ENCODE measurements at places on chromosomes 7 and 10. TPM values are rescaled to one million over a fixed set of nuclear protein-coding genes. Genes with fewer than 3 reads are reported as not detected.

The SHH gene
- 0.32 TPM for total RNA-seq

The IFIT2 gene
- total RNA-seq, result 1.0 TPM

The SLC35B4 gene
- total RNA-seq, result 14.7 TPM

The AKR1C4 gene
- total RNA-seq, result not detected

The PKD2L1 gene
- 0.17 TPM for total RNA-seq

The GPR85 gene
- total RNA-seq, result not detected

The AQP1 gene
- total RNA-seq, result 2.0 TPM

DNA sequence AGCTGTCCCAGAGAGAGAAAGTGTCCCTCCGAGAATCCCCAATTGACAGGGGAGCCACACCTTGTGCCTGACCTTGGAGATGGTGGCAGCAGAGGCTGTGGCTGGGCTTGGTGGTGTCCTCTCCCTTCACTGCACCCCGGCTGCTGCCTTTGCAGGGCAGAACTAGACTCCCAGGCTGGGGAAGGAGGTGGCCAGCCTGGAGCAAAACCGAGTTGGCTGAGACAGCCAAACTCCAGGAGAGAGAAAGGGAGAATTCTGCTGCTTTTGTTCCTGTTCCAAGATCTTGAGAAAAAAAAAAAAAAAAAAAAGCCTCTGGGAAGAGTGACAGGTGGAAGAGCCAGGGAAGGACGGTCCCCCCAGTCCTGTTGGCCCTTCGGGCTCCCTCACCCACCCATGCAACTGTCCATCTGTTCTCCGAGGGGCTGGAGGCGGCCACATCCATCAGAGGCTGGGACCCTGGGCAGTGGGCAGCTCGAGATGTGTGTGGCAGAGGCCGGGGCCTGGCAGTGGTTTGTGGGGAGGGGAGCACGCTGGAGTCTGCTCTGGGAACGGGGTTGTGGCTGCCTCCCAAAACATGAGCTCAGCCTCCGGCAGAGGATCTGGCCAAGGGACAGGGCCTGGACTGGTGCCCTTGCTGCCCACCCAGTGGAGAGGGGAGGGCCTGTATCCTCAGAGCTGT is 35.5 kb downstream of the CLIP2 start:
- DNase-seq, result no peak

- DNase-seq, result no peak
Measured at GRCh38 chr10:42941790-42942189, 135.1 kb upstream of the RET start.

GRCh38 chr7:117698018-117698417 is 175.2 kb downstream of the CTTNBP2 start:
- no peak for DNase-seq

GRCh38 chr7:37784015-37784414 is 64.4 kb upstream of the NME8 start:
- DNase-seq, result no peak

DNA sequence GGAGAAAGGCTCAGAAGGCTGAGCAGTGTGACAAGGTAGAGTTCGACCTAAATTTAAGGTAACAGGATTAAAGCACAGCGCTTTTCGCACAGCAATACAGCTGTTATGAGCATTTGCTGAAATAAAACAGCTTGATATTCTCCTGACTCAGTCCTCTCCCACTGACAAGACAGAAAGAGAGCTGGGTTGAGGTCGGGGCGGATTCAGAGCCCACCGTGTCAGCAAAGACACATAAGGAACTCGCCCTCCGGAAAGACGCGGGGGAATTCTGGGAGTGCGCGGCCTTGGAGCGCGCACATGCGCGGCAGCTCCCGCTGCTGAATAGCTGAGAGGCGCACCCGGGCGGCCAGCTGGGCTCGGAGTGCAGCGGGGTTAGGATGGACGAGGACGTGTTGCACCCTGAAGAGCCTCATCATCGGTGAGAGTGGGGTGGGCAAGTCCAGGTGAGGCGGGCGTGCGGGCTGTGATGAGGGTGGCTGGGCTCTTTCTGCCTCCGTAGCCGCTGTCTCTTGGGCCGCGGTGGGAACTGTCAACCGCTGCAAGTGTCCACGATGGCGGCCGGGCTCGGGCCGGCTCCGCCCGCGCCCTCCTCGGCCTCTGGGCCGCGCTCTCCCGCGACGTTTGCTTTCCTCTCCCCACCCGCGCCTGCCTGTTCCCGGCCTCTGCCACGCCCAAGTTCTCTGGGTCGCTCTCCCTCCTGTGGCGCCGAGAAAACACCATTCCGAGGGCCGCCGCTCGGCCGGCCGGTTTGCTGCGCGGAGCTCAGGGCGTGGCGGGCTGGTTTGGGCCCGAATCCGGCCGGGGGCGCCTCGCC is 120.6 kb downstream of the LYZL1 start:
- peak; percentile 43 for DNase-seq

DNA sequence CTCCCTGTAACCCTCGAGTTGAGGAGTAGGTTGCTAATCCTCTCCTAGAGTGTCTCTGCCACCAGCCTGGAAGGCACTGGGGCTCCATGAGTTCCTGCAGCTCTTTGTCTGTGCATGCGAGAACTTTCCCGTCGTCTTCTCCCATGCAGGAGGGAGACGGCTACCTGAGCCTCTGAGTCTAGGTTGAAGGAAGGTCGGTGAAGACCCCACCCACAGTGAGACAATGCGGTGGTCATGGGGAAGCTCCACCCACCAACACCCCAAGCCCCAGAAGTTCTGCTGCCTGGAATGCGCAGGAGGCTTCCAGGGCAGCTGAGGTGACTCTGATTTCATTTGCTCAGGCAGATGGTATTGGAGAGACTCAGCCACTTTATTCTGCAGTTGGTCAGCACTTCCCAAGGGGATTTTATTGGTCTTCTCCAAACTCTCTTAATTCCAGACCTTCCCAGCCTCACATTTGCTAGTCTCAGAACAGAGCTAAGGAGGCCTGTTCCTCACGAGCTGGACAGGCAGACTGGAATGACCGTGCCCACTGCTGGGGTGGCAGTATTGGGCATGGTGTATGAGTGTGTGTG is 36.5 kb downstream of the PTPRE start:
- DNase-seq, result no peak

DNA sequence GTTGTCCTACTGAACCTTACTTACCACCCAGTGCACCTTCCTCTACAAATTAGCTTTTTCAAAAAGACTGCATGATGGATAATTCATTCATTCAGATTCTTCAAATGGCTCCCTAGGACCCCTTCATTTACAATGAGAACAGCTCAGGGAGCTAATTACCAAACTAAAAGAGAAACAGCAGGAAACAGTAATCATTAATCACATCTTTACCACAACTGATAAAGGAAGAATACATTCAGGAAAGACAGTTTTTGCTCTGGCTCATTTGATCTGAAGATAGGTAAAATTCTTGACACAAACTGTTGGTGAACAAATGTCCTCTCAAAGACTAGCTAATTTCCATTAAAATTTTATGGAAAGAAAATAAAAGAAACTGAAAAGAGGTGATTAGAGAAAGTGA is 1652.7 kb upstream of the LRRTM3 start:
- DNase-seq, result no peak

DNA sequence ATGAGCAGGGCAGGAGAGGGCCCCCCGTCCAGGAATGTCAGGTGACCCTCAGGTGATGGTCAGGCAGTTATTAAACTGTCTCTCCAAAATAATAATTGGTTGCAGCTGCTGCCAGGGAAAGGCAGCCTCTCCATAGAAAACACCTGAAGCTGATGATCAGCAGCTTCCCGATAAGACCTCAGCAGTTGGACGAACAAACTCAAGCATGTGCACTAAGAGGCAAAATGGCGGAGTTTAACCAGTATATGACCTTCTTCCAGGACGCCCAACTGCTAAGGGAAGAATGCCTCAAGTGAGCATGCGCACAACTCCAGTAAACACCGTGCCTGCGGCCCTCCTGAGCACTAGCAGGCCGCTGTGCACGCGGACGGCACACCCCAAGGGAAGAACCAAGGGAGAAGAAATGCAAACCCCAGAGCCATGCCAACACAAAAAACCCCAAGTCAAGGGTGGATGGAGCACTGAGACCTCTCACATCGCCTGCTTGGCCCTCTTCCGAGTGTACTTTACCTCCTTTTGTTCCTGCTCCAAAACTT is 38.9 kb upstream of the ADARB2 start:
- DNase-seq, result no peak

DNA sequence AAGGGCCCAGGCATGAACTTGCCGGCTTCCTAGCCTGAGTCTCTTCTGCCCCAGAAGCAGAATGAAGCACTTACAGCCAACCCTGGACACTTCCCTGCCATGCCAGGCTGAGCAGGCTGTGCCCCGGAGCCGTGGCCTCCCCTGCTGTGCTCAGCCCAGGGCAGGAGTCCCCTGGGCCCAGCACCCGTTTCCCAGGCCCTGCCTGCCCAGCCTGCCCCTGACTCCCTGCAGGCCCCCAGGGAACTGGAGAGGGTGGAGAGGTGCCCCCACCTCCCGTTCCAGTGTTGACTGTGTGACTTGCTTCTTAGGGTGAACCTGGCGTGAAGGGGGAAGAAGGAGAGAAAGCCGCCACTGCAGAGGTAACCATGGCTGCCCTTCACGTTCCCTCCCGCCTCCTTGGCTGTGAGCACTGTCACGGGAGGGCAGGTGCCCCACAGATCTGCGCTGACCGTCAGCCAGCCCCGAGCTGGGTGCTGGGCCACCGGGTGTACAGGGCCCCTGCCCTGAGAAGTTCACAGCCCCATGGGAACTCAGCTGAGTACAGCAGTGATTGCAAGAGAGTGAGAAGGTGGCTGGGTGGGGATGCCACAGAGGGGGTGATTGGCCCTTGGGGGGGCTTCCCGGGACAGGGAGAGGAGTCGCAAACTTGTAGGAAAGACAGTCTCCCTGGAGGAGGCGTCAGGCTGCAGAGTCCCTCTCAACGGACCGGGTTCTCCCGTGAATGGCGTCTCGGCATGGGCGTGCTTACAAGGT is 75.9 kb downstream of the MYL10 start:
- no peak for DNase-seq

- no peak for DNase-seq
Measured at GRCh38 chr7:117041007-117041406, 87.7 kb downstream of the ST7 start.

DNA sequence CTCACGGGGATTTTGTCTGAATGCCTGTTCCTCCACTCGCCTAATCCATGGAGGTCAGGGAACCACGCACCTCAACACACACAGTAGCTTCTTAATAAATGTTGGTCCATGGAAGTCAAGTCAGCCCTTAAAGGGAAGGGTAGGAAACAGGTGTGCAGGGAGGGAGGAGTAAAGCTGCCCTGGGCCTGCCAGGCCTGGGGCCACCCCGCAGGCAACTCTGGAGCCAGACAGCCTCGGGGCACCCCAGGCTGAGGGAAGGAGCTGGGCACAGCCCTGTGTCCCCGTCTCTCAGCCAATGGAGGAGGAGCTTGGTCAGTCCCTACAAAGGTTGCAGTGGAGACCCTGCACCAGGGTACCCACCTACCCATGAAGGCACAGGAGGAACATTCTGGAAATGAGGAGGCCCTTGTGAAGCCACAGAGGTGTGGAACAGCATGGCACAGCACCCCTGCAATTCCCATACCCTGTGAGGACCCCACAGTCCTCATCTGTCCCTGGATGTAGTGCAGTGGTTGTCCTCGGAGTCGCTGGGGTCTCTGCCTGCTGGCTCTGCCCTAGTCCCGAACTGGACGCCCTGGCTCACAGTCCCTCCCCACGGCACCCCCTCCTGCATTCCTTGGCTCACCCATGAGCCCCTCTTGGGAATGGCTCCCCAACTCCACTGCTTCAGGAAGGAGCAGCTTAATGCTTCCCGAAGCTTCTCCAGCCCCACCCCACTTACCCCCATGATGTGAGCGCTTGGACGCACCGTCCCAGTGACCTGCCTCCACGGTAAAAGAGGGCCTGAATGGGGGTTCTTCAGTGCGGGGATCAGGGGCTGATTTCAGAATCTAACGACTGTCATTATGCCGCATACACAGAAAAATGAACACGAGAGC is 79.2 kb upstream of the INSIG1 start:
- no peak for DNase-seq

GRCh38 chr10:12969951-12970350 is 31.6 kb downstream of the CCDC3 start:
- DNase-seq, result no peak

DNA sequence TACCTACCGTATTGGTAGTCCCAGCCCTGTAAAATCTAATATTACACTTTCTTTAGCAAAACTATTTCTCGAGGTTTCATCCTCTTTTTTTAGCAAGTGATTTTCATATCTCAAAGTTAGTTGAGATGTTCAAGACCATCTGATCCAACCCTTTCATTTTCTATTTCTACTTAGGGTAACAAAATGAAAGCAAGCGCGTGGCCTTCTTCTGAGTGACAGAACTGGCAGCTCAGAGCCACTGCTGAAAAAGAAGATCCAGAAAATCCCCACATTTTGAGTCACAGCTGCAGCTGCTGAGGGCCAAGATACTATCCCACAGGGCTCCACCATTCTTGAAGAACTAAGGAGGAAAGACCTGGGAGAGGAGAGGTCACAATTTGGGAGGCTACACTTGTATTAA is 24.8 kb upstream of the ZNF800 start:
- DNase-seq, result no peak

DNA sequence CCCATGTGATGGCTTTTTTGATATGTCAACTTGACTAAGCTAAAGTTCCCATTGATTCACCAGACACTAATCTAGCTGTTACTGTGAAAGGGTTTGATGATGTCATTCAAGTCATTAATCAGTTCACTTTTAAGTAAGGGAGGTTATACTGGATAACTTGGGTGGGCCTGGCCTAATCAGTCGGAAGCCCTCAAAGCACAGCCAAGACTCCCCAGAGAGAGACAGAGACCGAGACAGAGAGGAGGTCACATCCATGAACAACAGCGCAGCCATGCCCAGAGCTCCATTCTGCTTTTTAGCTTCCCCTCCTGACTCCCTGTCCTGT is 103.4 kb downstream of the TRIL start:
- DNase-seq, result no peak

- no peak for DNase-seq
Measured at GRCh38 chr10:23358357-23358756, 13.8 kb upstream of the C10orf67 start.

- no peak for DNase-seq
Measured at GRCh38 chr10:70890917-70891431, 2.6 kb upstream of the PCBD1 start.

- no peak for DNase-seq
Measured at GRCh38 chr7:1123715-1124114, 35.8 kb downstream of the GPER1 start.

- DNase-seq, result no peak
Measured at GRCh38 chr10:59711871-59712494, 2.3 kb upstream of the SLC16A9 start.

DNA sequence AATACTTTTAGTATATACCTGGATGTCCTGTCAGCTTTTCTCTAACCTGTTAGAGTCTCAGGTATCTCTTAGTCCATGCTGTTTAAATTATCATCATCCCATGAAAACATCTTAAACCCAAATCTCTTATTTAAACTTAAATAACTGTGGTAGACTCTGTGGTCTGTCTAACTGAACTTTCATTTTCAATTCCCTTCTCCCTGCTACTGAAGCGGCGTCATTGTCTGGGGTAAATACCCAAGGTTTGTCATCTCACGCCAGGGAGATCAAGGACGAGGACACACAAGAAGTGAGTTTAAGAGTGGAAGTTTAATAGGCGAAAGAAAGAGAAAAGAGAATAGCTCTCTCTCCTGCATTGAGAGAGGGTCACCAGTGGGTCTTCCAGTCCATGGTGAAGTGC is 804.4 kb upstream of the CELF2 start:
- DNase-seq, result no peak

GRCh38 chr7:37369906-37370305 is 78.8 kb downstream of the ELMO1 start:
- no peak for DNase-seq

Measured in HCT116 (cell line).